NCI-H774 (cell line): ENCODE measurements at places on chromosomes 2 and 18.

DNA sequence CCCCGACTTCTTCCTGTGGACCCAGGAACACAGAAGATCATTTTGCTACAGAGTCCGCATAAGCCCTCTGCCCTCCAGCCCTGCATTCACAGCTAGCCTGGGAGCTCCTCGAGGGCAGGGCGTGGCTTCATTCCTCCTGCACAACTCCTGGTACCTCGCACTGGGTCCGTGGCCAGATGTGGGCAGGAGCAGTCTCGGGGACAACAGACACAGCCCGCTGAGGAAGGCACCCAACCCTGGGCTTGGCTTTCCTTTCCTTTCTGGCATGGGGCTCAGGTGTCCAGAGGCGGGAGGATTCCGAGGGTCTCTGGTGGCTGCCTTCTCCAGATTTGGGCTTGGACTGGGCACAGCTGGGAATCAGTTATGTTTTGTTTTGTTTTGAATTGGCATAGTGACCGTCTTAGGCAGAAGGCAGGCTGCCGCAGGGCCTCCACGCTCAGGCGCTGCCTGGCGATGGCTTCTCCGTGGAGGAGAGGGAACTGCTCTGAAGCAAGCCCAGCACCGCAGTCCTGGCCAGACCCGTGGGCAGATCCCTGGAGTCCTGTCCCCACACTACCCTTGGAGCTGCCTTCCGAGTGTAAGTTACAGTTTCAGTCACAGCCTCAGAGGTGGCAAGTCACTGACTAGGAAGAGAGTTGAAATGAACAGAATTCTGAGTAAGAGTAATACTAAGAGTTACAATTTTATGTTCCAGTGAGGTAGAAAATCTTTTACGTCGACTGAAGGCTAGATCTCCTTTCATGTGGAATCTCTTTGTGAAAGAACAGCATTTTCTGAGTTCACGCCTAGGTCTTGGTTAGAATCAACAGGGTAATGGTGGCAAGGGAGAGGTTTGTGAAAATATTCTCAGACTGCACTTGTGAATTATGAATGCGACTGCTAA, 47.9 kb downstream of the LDLRAD4 start:
- DNase-seq = no peak

DNA sequence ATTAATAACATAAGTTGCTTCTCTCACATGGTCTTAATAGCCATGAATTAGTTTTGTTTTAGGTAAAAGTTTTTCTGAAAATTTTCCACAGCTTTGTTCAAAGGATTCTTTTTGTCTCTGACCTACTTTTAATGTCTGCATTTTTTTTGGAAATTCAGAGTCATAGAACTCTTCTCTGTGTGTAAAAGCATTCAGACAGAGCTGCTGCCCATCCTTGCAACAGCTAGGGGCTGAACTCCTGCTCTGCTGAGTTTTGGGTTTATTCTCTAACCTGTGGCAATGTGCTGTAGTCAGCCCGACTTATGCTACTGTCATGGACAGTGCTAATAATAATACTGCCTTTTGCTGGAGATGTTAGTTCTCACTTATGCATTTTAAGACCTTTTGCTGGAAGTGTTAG, 44.1 kb downstream of the RALBP1 start:
- no peak for DNase-seq

- DNase-seq = no peak
Measured at GRCh38 chr2:174024524-174025270, 59.5 kb upstream of the SP3 start.

DNA sequence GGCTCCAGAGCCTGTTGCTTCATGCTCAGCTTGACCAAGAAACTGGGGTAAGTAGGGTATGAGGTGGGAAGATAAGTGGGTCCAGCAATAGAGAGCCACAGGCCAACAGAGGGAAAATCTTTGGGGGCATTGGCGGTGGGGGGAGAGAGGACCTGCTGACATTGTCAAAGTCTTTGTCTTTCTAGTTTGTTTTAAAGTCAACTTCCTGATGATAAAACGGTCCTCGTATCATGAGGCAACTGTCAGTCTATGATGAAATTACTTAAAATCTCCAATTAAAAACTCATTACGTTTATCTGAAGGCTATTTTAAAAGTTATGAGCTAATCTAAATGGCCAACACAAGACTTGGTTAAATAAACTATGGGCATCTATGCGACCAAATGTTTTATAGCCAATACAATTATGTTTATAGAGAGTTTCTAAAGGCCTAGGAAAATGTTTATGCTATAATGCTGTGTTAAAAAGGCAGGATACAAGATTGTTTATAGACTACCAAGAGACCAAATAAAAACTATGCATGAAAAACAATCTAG, 84.4 kb upstream of the CD28 start:
- DNase-seq = no peak

DNA sequence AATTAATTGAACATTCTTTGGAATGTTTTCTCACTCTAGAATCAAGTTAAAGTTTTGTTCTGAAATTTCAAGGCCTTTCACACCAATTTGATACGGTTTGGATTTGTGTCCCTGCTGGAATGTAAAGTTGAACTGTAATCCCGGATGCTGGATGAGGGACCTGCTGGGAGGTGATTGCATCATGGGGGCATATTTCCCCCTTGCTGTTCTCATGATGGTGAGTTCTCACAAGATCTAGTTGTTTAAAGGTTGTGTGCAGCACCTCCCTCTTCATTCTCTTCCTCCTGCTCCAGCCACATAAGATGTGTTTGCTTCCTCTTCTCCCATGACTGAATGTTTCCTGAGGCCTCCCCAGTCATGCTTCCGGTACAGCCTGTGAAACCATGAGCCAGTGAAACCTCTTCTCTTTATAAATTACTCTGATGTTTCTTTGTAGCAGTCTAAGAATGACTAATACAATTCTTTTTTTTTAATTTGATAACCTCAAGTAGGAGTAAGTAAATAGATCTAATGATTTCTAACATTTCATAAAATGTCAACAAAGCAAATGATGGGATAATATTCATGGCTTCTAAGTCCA, 144.2 kb upstream of the CDH7 start:
- DNase-seq = no peak

GRCh38 chr2:234203135-234203984, 152.9 kb downstream of the SPP2 start:
- DNase-seq = peak; percentile 15

DNA sequence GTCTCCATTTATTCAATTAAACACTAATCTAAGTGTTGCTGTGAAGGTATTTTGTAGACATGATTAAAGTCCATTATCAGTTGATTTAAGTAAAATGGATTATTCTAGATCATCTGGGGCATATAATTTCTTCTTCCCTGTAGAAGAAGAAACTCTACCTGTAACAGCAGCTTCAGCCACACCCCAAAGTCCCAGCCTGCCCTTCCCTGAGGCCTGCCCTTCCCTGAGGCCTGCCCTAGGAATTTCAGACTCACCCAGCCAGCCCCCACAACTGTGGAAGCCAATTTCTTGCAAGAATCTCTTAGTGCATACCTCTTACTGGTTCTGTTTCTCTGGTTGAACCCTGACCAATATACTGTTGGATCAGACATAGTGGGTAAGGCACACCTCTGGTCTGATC, 13.4 kb upstream of the LAPTM4A start:
- no peak for DNase-seq

- no peak for DNase-seq
Measured at GRCh38 chr2:236574424-236575145, 5.0 kb downstream of the ACKR3 start.

DNA sequence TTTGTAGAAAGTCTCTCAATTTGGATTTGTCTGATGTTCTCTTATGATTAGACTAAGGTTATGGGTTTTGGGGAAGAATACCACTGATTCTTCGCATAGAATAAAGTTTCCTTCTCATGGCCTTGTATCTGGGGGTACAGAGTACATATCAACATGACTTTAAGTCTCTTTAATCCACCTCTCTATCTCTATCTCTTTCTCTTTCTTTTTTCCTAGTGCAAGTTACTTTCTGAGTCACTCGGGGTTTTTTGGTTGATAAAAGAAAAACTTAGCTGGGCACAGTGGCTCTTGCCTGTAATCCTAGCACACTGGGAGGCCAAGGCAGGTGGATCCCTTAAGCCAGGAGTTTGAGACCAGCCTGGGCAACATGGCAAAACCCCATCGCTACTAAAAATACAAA, 100.1 kb upstream of the MAP4K3 start:
- DNase-seq = no peak

DNA sequence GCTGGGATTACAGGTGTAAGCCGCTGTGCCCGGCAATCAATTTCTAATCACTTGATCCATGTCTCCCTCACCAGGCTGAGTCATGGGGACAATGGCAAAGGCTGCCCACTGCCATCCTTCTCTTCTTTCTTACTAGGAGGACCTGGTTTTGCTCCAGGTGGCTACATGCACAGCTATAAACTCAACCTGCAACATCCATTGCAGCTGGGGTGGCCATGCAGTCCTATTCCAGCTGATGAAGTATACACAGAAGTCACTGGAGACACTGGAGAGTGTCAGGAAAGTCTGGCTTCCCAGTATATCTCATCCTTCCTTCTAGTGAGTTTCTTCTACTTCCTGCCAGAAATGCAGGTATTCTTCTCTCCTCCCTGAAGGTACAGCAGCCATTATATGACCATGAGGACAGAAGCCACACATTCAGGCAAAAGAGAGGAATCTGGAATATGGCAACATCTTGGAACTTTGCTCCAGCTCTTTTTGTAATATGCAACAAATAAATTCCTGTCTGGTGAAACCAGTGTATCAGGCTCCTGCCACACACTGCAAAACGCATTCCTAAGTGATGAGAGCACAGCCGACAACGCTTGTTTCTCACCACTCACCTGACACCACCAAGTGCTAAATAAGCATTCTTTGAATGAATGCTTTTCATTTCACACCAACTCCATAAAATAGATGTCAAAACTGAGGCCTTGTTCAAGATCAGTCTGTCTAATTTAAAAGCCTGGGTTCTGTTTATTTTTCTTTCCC, 32.3 kb downstream of the SCTR start:
- DNase-seq = no peak

DNA sequence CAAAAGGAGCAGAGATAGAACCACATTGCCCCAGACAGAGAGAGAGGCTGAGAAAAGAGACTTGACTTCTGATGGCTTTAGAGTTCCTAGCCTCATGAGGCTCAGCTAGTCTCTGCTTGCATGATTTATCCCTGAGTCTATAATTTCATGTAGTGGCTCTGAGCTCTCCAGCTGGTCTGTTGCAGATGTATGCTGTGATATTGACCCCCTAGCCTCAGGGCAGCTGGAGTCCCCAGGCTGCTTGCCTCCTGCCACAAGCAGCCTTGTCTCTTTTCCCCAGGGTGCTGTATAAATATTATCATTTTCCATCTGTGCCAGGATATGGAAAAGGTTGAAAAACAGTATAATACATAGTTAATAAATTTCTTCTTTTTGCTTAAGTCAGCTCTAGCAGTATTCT, 467.6 kb upstream of the CWC22 start:
- DNase-seq = no peak

DNA sequence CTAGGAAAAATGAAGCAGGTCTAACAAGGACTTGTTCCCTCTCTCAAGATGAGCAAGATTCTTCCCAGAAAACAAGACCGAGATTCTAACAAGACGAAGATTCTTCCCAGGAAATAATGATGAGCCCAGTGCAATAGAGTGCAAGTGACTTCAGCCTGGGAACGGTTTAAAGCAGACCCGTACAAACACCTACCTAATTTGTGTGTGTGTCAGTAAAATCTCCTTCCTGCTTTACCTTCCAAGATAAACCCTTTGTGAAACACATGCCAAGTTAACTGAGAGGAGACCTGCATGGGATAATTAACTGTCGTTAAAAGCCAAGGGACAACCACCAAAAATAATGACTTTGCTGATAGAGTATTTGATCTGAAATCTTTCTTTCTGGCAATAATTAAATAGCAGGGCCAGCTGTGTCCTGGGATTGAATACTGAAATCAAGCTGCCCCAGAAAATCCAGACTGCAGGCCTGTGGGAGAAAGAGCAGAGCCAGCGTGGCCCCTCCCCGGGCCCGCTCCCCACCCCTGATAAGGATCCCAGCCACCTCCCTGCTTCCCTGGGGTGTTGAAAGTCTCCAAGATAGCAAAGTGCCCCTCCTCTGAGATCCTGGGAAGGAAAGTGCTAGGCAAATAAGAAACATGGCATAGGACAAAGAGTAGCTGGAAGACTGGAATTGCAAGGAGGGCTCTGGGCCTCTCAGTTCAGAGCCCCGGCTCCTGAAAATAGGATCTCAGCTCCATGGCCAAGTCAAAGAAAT, 145.5 kb downstream of the CYP26B1 start:
- no peak for DNase-seq

DNA sequence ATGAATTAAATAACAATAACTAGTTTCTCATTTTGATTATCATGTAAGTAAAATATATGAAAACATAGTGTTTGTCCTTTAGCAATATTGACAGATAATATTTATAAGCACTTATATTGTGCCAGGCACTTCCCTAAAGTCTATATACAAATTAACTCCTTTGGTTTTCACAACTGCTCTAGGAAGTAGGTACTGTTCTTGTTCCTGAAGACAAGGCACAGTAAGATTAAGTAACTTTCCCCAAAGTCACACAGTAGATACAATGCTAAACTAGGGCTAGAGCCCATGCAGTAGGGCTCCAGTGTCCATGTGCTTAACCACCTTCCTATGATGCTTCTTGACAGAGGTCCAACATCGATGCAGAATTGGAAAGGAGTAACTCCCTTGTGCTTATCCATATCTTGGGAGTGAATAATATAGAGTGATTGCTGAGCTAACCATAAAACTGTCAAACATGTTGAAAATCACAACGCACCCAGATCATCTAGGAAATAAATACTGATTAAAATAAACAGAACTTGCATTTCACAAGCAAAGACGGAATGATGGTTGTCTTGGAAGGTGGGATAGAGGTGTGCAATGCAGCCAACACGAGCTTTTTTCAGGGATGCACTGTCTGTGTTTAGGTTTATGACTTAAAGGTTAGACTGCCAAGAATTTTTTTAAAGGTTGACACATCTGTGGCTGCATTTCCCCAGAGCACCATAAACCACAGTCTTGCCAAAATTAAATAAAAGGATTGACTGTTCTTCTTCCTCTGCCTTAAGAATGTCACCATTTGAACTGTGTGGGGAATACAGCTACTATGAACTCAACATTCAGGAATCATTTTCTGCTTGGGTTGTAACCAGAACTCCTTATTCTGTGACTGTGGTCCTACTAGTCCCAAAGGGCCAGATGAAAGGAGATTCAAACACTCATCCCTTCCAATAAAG, 80.8 kb downstream of the ANKRD44 start:
- no peak for DNase-seq

- DNase-seq = no peak
Measured at GRCh38 chr18:63487676-63488075, 10.9 kb downstream of the SERPINB5 start.

GRCh38 chr2:146189541-146189940, 1655.3 kb upstream of the ACVR2A start:
- DNase-seq = no peak

GRCh38 chr2:139925903-139926302, 1145.7 kb upstream of the NXPH2 start:
- DNase-seq = no peak

DNA sequence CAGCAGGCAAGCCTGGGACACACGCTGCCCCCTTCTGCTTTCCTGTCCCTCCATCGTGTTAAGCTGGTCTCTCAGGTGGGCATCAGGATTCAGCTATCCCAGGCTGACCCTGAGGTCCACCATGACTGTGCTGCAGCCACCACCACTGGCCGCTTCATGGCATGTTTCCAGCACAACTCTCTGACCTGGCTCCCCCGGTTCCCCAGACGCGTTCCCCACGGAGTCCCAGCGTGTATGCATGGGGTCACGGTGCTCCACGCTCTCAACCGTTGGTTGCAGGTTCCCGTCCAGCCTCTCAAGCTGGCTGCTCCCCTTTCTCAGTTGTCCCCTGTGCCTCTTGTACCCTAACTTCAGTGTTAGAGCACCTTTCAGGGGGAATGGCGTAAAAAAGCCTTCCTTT, 20.3 kb downstream of the HPCAL1 start:
- DNase-seq = no peak

- peak; percentile 14 for DNase-seq
Measured at GRCh38 chr2:133223226-133223625, 345.0 kb downstream of the NCKAP5 start.
